Renal cortical epithelial cell (primary cell): ENCODE measurements at places on chromosomes 7 and 10. TPM values are rescaled to one million over a fixed set of nuclear protein-coding genes. Genes with fewer than 3 reads are reported as not detected.

The TAS2R41 gene
- total RNA-seq, result not detected in 2 replicates

DNA sequence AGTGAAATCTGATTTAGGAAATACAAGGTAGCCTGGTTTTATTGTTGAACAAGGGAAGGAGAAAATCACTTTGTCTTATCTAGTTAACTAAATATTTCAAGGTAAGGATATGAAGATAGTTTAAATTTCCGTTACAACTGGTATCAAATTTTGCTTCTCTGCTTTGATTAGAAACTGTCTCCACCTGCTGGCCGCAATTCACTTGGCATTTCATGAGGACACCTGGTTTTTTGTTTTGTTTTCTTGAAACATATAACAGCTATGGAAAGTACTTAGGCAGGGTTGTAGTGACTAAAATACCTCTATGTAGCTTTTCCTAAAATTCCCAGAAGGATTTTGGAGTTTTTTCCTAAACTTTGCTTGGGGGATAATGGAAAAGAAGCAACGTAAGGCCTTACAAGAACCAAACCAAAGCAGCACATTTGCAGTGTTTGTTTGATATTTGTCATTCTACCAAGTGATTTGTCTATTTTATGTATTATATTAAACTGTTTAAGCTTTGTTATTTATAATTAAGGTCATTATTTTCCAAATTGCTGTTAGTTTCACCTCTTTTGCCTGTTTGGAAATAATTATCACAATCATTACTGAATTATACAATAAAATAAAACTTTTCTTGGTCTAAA is 73.6 kb downstream of the AHCYL2 start:
- DNase-seq, result peak; percentile 51

The TWNK gene
- 8.7 and 16.8 TPM in 2 replicates for total RNA-seq

The ITIH2 gene
- 0.10 and 1.2 TPM in 2 replicates for total RNA-seq

GRCh38 chr10:96978621-96979154 is 146.6 kb downstream of the LCOR start:
- DNase-seq, result no peak

- DNase-seq, result peak; percentile 99
Measured at GRCh38 chr10:95266674-95267095, 24.1 kb downstream of the PDLIM1 start.

The SSC4D gene
- total RNA-seq, result 7.1 and 34.5 TPM in 2 replicates

DNA sequence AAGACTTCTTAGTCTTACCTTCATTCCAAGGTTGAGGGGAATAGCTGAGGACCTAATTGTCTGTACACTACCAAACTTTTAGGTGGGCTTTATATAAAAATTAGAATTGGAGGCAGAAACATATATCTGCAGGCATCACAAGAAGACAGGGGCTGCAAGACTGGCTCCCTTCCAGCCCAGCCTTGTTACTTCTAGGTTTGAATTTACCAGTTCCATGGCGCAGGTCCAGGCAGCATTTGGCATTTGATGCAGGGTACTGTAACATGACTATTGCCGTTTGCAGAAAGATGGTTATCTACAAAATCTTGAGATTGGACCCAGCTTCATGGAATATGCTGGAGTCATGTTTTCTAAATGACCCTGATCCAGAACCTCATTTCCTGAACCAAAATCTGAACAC is 105.4 kb upstream of the RHOBTB1 start:
- no peak for DNase-seq

DNA sequence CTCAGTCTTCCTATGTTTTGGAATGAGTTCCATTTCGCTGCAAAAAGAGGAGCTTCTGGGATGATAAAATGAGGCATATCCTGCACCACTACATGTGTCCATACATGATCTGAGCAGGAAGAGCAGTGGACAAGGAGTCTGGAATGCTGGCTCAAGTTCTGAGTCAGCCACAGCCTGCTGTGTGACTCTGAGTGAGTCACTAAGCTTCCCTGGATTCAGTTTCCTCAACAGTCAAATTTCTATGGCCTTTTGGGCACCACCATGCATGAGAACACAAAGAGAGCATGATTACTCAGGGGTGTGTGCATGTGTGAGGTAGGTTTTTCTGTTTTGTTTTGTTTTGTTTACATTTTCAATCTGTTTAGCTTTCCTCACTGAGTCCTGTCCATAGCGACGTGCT is 254.6 kb downstream of the ANKRD30A start:
- no peak for DNase-seq

The RSBN1L gene
- 9.9 and 24.5 TPM in 2 replicates for total RNA-seq

The CASP7 gene
- 41.2 and 48.6 TPM in 2 replicates for total RNA-seq
